ENCODE measurements at places on chromosomes 3 and 15.

- DNase-seq = no peak
These were observed 8.3 kb downstream of the PLD1 start for GRCh38 chr3:171801738-171802589.

- no peak for DNase-seq
These were observed 234.1 kb upstream of the FEZF2 start for GRCh38 chr3:62607287-62608029.

GRCh38 chr3:195913382-195913781, 5.0 kb upstream of the TNK2 start:
- no peak for DNase-seq

- no peak for DNase-seq
These were observed 1.4 kb downstream of the CRTC3 start for GRCh38 chr15:90531147-90531546.

- DNase-seq = no peak
These were observed 3.9 kb downstream of the SCN5A start for GRCh38 chr3:38645601-38646000.

DNA sequence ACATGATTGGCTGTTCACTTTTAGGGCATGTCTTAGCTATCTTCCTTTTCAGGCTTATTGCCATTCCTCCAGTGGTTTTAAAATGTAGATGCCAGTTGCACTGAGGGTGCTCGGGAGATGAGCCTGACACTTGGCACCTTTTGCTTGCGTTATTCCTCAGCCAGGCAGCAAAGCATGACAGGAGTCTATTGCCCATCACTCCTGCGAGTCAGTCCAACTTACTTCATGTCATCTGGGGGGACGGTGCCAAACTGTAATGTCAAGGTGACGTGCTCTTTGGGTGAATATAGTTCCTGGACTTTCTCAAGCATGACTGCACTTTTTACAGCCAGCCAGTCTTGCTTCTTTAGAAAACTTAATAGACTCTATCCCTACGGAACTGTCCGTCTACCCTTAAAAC, 406.0 kb upstream of the C2CD4B start:
- no peak for DNase-seq

DNA sequence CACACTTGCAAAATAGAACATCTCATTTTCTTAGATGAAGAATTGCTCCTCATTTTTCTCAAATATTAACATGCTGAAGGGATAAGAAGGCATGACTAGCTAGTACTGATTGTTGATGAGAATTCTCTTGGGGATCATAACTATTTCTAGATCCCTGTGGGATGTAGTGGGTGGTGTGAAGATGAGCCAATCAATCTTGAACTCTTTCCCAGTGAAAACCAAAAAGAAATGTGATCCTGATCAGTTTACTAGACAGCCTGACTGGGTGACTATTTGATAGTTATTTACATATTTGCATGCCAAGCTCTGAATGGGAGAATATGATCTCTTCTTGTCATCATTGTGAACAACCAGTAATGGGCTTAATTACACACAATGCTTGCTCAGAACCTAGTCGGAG, 63.7 kb downstream of the ZIC1 start:
- no peak for DNase-seq

DNA sequence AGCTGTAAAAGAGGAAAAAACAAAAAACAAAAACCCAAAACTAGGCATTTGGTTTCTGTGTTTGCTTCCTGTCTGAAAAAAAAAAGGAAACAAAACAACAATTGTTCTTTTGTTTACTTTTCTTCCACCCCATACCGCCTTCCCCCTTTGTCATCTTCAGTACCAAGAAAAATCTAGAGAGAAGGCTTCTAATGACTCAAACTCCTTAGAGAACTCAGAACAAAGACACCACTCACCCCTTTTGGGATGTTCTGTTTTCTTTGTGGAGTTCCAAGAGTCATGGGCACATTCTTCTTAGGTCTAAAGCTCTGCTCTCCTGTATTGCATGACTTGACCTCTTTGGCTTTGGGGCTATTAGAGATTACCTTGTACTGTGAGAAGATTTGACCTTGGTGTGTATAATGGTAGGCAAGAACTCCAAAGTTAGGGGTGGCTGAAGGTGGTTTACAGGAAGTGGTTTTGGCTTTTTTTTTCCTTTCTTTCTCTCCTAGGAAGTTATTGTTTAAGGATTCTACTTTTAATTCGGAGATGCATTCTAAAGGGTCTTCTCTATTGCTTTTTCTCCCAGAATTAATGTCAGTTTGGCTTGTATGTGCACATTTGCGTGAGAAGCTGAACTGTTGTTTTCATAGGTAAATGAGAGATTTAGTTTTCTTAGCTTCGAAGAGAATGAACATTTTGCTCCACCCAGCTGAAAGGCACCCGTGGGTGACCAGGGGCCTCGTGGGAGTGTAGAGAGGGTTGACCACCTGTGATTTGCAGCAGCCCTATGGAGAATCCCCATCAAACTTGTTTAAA, 39.5 kb upstream of the ZBTB20 start:
- no peak for DNase-seq

- no peak for DNase-seq
These were observed 161.9 kb downstream of the WNT7A start for GRCh38 chr3:13718000-13718399.

GRCh38 chr15:60708684-60709083, 229.7 kb upstream of the ICE2 start:
- no peak for DNase-seq

- no peak for DNase-seq
These were observed 192.9 kb upstream of the EIF1B start for GRCh38 chr3:40116478-40117177.

- no peak for DNase-seq
These were observed 14.2 kb downstream of the ST8SIA2 start for GRCh38 chr15:92407916-92408315.

DNA sequence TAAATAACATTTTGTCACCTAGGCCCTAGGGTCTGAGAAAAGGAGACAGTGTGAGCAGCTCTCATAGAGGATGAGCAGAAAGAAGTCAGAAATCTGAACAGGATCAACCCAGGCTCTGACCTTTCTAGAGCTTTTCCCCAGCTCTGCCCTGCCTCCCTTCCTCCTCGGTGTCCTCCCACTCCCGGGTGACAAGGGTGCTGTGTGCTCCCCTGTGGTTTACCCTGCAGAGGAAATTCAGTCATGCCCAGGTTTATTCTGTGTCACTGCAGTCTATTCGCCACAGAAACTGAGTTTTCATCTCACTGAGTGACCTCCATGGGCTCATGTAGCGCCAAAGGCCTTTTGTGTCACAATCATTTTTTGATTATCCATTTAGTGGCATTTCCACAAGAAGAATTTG, 76.6 kb downstream of the IL12A start:
- no peak for DNase-seq

Data from NCI-H1105 (cell line).